Hindlimb muscle (tissue), 1 donor: ENCODE measurements at places on chromosomes 6 and 20.

DNA sequence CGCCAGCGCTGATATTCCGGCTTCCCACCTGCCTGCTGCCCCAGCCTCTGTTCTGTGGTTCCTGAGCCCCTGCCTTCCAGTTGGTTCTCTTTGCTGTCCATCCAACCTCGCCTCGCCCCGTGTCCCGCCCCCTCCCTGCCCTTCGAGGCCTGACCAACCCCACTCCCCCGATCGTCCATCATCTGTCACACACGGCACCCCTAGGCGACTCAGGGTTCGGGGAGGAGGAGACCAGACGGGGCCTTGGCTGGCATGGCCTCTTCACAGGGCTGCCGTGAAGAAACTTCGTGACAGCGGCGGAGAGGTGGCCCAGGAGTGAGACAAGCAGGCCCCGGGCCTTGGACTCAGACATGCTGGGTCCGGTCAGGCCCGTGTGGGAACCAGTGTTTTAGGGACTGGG, 226.1 kb downstream of the QKI start:
- DNase-seq: no peak

DNA sequence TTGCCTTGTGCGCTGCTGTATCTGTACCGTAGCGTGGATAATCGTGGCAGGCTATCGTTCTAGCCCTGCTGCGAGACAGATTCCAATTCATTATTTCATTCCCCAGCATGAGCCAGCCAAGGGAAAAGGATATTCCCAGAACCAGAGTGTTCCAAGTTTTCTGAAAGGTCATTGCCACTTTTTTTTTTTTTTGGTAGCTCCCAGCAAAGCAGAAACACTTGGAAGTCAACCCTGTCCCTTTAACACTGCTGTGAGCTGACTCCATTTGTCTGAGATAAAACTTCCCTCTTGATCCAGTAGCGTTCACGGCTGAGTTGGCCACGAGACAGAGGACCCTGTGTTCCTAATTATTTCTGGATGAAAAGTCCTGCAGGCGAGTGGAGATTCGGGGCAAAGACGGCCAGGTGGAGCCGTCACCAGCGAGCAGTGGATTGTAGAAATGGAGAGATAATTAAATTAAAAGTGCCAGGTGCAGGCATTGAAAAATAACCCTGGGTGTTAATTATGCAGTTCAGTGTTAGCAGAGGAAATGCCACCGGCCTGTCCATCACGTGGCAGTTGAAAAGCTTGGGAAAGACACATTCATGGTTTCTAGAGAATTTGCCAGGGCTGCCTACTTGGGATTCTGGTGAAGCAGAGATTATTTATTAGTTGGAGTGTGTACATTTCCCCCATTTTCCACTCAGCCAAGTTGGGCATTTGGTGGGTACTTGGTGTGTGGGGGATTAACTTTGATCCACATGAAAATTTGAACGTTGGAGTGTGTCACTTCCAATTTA, 164.2 kb downstream of the SLC24A3 start:
- no peak for DNase-seq

DNA sequence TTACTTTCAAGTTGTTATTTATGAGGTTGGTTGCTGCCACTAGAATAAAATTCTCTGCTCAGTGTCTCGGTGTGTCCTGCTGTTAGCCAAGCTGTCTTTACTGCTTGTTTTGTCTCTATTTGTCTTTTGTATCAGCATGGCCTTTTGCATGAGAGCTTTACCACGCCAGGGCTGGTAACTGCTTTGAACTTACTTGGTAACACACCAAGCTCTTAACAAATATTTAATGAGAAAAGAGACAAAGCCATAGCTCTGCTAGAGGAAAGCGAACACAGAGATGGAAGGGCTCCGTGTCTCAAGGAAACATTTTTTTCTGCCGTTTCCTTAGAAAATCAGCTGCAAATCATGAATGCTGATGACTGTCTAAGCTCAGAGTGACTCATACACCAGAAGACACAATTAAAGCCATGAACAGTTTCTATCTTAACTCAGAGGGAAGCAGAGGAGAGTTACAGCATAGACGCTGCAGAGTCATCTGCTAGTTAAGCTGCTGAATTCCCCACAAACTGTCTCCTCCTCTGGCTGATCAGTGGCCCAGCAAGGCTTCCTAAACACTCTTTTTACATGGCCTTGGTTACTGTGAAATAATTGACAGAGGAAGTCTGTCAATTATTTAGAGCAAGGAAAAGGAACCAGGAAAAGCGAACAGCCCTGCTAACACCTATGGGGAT, 44.8 kb downstream of the AGPAT4 start:
- DNase-seq: no peak

GRCh38 chr20:32894026-32894483, 35.3 kb downstream of the EFCAB8 start:
- no peak for DNase-seq

DNA sequence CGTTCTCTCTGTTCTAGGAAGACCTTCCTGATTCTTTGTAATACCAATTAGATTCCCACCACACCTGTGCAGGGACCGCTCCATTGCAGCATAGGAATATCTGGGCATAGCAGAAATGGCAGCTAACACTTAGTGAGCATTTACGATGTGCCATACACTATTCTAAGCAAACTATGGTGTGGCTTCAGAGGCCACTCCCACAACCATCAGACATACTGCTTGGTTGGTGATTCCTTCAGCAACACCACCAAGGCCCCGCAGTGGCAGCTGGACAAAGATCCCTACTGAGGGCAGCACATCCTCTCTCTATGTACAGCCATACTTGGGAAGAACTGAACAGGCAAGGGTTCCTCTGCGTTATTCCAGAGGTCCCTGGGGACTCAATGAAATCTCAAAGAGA, 6.2 kb downstream of the KCNK5 start:
- no peak for DNase-seq

DNA sequence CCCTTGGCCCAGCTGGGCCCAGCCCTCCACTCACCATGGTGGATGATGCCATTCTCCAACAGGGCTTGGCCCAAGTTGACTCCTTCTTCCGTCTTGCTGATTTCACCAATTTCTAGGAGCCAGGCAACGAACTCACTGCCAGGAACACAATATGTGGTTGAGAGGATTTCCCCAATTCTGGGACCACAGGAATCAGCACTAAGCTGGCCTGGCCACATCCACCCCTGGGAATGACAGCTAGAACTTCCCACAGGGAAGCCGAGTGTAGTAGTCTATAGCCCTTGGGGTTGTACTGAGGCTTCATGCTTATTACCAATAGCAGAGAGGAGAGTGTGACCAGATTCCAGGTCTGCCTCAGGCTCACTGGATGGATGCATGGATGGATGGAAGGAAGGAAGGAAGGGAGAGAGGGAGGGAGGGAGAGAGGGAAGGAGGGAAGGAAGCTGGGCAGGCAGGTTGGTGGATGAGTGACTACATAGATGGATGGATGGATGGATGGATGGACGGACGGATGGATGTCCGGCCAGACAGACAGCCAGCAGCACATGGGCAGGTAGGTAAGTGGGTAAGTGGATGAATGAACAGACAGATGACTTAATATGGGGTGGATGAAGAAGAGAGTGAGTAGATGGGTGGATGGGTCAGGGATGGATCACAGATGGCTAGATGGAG, 146.5 kb downstream of the PREX1 start:
- DNase-seq: no peak

- no peak for DNase-seq
These were observed 10.9 kb downstream of the SLC32A1 start for GRCh38 chr20:38735172-38735571.

GRCh38 chr6:41439524-41440418, 104.4 kb downstream of the NCR2 start:
- no peak for DNase-seq

DNA sequence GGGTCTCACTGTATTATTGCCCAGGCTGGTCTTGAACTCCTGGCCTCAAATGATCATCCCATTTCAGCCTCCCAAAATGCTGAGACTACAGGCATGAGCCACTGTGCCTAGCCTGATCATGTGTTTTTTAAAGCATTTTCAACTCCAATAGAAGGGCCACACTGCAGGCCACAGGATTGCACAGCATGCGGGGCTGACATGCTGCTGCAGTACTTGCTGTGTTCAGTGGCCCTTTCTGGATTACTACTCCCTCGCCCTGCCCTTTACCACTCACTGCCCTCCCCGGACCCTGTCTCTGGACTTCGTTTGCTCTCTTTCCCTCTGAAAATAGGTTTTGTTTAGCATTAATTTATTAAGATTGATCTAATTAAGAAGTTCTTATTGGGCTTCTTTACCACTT, 37.3 kb downstream of the HECA start:
- no peak for DNase-seq

- DNase-seq: no peak
These were observed 85.3 kb downstream of the SYCP2 start for GRCh38 chr20:59848182-59848581.

GRCh38 chr6:75874224-75874623, 125.2 kb downstream of the MYO6 start:
- no peak for DNase-seq

GRCh38 chr6:105509506-105510331, 106.8 kb upstream of the PREP start:
- DNase-seq: no peak

GRCh38 chr20:45370571-45371160, 7.5 kb downstream of the TP53TG5 start:
- DNase-seq: no peak

DNA sequence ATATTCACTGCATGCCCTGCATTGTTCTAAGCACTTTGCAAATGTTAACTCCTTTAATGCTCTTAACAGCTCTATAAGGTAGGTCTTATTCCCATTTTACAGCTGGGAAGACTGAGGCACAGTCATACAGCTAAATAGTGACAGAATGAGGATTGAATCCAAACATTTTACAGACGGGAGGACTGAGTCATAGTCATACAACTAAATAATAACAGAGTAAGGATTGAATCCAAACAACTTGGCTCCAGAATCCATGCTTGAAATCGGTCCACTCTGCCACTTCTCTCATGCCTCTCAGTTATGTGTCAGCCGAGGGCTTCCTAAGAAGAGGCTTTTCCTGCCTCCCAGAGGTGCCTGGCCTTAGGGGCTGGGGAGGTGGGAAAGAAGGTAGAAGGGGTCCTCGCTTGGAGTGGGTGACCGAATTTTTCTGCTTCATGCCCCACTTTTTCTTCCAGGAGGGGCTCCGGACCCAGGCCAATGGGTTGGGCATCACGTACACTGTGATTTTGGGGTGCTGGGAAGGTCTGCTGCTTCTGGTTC, 137.4 kb upstream of the RNF24 start:
- DNase-seq: no peak

DNA sequence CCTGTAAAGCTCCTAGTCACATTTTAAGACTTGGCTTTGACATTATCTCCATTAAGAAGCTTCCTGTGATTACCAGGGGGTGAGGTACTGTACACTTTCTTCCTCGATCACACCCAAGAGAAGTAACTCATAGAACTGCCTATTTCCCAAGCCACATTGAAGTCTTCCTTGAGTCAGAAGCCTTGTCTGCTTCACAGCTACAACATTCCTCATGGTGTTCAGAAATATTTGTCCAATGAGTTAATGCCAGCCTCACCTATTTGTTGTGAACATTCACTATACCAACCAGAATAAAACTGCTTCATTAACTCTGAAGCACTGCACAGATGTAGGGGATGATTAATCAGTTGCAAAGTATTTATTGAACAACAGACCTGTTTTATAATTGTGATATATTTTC, 622.3 kb downstream of the PTPRT start:
- no peak for DNase-seq

DNA sequence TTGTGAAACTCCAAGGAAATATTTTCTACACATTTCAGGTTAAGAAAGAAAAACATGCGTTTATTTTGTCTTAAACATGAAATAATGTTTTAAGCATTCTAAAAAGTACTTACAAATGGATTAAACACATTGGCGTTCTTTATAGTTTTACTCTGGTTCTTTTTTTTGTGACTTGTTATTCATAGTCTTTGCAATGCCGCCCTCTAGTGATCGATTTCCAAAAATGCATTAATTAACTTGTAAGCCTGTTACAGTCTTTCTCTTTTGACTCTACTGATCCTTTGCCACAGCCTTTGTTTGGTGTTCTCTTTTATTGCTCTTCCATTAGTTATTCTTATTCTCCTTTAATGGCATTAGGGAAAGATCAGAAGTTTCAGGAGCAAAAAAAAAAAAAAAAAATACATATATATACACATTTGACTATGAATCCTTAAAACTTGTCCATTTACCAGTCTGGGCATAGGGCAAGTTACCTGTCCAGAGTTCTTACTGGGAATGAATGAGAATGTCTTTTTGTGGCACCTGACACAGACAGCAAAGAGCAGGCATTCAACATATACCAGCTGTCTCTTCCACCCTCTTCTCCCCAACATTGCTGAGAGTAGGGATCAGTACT, 59.9 kb downstream of the MACROD2 start:
- peak; percentile 65 for DNase-seq

- DNase-seq: no peak
These were observed 25.2 kb upstream of the TLDC2 start for GRCh38 chr20:36850759-36851158.

GRCh38 chr20:21074605-21075336, 31.4 kb downstream of the LINC00237 start:
- no peak for DNase-seq

DNA sequence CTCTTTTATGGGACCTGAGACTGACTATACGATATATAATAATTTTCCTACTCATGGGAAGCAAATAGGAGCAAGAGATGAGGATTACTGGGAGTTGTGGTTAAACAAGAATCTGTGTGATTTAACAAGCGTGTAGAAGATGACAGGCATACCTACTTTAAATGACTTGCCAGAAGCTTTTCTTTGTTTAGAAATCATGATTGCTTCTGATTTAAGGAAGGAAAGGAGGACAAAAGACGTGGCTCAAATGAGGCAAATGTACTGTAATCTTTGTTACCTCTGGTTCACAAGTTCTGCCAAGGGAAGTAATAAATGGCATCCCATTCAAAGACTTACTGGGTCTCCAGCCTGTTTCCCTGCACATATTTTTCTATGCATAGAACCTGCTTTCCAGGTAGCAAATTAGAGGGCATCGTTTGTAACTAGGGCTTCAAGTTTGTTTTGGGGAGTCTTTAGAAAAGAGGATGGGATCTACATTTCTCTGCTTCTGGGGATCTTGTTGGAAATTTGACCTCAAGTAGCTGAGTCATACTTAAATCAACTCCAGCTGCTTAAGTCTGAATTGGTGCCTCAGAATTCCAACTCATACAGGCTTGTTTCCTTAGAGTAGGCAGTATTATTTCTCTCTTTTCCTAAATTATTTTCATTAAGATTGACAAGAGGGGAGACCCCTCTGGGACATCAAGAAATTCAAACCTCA, 2.9 kb upstream of the TRMT11 start:
- no peak for DNase-seq

- no peak for DNase-seq
These were observed 169.5 kb downstream of the FRK start for GRCh38 chr6:115891111-115891669.

GRCh38 chr6:137827977-137828810, 38.9 kb upstream of the TNFAIP3 start:
- no peak for DNase-seq

DNA sequence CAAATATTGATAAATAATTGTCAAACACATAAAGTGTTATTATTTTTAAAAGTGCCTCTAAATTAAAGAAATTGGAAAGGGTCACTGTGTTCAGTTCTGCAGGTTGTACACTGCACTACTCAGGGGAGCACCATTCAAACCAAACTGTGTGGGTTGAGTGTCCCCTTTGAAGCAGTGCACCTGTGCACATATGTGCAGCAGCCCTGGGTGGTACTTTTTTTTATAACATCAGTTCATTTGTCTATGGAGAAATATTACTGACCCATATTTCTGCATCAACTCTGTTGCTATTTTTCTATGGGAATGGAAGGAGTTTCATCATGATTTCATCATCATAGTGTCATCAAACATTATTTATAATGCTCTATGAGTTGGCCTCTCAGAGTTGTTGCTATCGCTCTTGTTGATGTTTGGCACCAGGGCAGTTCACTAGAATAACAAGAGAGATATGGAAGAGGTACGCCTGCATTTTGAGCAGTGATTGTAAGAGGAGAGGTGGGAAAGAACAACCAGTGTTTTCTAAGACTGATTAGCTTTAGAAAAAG, 457.6 kb downstream of the TFAP2A start:
- no peak for DNase-seq
